Astrocyte (in vitro differentiated cells and primary cell): ENCODE measurements at places on chromosomes 5 and 9.

GRCh38 chr5:80216753-80217596, 38.9 kb downstream of the SERINC5 start:
- no peak for DNase-seq

GRCh38 chr5:76326577-76327302, 76.3 kb upstream of the IQGAP2 start:
- DNase-seq = no peak

DNA sequence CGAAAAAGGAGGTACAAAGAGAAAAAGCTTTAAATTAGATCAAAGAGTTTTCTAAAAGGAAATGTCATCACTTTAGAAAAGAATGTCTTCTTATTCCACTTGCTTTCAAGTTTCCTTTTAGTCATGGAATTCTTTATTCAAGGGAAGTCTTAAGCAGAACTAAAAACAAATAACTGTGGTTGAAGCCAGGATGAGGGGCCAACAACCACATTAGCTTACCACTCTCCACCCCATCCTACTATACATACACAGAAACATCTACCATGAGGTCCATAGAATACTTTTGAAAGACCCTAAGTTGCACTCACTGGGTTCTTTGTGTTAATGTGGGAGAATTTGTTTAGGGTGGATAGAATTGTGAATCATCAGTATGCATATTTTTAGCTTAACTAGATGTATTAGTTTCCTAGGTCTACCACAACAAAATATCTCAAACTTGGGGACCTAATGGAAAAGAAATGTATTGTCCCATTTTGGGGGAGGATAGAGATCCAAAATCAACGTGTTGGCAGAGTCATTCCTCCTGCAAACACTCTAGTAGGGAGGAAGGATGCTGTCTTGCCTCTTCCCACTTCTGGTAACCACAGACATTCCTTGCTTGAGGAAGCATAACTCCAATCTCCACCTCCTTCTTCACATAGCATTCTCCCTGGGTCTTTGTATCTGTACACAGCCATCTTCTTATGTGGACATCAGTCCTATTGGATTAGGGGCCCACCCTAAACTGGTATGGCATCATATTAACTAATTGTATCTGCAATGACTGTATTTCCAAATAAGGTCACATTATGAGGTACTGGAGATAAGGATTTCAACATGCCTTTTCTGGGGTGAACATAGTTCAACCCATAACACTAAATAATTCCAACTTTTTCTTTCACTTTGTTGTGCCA, 239.4 kb downstream of the LURAP1L start:
- DNase-seq = peak; percentile 83

- no peak for DNase-seq
Observed at GRCh38 chr5:170748951-170749471, 34.5 kb upstream of the GABRP start.

- no peak for DNase-seq
Observed at GRCh38 chr5:122701640-122702523, 73.0 kb upstream of the SNX2 start.

DNA sequence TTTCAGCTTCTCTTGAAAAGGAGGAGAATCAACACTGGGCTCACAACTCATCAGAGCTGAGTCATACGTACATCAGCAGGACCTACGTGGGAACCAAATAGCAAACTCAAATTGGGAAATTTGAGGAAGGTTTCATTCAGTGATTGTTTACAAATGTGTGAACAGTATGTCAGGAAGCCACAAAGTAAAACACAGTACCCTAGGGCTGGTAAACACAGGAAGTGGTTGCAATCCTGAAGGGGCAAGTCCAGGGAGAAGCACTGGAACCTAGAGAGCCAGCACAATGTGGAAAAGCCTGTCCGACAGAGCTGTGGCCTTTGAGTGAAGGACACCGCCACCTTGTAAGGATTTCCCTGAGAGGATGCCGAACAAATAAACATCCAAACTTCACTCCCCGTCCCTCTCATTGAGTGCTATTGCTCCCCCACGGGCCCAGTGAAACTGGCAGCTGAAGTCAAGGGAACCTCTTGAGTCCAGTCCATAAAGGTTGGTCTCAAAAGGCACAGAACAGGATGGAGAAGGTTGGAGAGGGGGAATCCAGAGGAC, 26.7 kb upstream of the RICTOR start:
- DNase-seq = peak; percentile 93

- no peak for DNase-seq
Observed at GRCh38 chr9:136861874-136862457, 4.1 kb downstream of the EDF1 start.

DNA sequence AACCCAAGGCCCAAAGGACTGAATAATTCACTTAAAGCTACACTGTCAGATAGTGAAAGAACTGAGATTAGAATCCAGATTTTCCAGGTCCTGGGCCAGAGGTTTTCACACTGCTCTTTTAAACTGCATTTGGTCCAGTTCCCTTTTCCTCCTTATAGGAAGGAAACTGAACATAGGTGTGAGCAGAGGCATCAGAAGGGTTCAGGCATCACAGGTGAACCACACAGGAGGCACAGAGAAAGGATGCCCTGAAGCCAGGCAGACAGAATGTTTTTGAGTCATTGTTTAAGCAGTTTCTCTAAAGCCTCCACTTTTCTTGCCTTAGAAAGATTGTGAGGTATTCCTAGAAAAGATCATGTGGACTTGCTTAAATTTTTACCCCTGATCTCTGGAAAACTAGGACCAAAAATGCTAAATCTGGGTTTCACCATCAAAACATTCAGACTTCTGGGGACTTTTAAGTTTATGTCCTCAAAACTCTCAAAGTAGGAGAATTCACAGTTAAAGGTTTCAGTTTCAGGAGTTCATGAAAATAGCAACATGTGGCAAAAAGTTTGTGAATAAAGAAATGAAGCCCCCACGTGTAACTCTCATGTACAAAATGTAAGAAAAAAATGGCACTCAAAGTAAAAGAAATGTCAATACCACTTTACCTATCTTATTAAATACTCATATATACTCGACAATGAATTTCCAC, 386.1 kb downstream of the NTRK2 start:
- no peak for DNase-seq

GRCh38 chr5:31976169-31976568, 197.9 kb downstream of the GOLPH3 start:
- no peak for DNase-seq

GRCh38 chr9:129068990-129069861, 11.7 kb upstream of the DOLPP1 start:
- no peak for DNase-seq

GRCh38 chr9:14346231-14346791, 32.4 kb upstream of the NFIB start:
- DNase-seq = no peak

DNA sequence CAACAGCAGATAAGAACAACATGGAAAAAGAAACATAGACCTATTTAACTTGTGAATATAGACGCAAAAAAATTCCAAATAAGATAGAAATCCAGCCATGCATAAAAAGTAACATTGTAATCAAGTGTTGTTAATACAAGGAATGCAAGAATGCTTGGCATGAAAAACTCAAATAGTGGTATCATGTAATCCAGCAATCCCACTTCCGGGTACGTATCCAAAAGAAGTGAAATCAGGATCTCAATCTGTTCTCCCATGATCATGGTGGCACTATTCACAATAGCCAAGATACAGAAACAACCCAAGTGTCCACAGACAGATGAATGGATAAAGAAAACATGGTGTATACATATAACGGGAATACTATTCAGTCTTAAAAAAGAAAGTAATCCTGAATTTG, 437.4 kb downstream of the ARHGEF28 start:
- DNase-seq = peak; percentile 47

DNA sequence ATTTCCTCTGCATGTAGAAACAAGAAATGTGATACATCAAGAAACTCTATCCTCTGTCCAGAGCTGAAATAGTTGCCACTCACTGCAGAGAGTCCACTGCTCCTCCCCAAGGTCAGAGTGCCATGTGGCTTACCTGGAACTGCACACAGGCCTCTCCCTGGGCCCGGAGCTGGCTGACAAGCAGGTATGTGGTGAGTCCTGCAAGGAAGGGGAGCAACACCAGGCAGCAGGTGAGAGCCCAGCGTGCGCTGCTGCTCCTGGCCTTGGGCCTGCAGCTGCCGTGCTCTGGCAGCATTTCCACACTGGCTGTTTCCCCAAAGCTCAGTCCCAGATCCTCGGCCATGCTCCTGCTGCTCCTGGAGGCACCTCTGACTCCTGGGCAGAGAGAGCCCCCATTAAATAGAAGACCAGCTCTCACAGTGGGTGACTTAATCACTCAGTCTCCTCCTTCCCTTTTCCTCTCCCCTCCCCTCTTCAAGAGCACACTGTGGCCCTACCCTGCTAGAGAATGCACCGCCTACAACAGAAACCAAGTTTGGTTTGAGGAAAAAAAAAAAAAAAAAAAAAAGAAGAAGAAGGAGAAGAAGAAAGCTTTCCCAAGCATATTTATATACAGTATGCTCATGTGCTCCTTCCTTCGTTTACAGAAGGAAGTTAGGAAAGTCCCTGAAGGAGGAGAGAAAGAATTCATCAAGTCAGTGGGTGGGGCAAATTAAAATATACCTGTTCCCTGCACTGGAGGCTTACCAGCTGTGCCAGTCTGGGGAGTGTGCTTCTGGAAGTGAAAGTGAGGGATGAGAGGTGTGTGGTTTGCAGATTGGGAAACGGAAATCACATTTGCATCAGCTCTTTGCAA, at the start of gene TNFSF15:
TNFSF15 (minus strand) TSS at position 370 of the 856 bp plus-strand sequence; CDS start at position 343, 27 bp downstream.
- peak; percentile 40 for DNase-seq

GRCh38 chr9:117454711-117455110, 39.9 kb upstream of the ASTN2 start:
- no peak for DNase-seq

DNA sequence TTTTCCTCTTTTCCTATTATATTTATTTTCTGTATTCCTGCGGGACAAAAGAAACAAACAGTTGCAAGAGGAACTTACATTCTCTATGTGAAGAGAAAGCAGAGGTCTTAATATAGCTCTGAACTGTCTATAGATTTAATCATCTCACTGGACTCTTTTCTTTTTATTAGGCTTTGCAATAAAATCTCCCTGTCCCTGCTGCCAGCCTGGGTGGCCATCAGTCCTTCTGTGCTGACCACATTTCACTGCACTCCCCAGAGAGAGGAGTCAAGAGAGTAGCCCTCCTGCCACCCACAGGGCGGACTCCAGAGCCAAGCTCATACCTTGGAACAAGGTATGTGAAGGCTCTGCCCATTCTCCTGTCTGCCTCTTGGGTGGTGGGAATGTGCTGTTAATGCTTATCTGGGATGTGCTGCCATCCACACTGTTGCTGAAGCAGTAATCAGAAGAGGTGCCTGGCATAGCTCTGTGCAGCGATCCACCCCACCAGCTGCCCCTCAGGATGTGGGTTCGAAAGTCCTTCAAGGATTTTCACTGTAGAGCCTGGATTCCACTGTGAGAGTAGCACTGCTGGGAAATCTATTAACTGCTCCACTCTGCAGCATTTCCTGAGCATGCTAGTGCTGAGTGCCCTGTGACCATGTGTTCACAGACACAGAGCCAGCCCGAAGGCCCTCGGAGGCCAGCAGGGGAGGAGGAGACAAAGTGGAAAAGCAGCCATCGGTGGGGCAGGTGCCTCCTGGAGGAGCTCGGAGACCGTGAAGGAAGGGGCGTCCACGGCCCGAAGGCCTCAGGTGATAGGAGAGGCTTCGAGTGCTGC, 334.6 kb downstream of the MED10 start:
- DNase-seq = no peak

DNA sequence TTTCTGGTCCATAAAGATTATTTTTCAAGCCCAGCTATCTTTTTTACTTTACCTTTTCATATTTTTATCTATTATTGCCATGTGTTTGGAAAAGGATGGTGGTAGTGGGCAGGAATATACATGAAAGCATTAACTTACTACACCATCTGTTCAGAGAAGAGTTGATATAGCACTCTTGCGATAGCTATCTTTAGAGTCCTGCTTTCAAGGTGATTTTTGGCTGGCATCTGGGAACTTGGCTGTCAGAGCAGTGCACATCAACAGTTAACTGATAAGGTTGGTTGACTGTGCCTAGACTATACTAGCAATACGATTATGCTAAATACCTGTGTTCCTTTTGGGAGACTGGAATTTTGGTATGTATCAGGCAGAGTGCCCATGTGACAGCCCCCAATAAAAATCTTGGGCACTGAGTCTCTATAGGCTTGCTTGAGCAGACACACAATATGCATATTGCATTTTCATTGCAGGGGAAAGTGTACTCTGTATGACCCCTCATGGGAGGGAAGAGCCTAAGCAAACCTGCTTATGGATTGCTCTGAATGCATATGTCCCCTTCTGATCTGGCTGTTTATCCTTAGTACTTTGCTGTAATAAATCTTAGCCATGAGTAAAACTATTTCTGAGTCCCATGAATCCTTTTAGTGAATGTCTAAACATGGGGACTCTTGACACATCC, 227.6 kb upstream of the C9orf72 start:
- no peak for DNase-seq

DNA sequence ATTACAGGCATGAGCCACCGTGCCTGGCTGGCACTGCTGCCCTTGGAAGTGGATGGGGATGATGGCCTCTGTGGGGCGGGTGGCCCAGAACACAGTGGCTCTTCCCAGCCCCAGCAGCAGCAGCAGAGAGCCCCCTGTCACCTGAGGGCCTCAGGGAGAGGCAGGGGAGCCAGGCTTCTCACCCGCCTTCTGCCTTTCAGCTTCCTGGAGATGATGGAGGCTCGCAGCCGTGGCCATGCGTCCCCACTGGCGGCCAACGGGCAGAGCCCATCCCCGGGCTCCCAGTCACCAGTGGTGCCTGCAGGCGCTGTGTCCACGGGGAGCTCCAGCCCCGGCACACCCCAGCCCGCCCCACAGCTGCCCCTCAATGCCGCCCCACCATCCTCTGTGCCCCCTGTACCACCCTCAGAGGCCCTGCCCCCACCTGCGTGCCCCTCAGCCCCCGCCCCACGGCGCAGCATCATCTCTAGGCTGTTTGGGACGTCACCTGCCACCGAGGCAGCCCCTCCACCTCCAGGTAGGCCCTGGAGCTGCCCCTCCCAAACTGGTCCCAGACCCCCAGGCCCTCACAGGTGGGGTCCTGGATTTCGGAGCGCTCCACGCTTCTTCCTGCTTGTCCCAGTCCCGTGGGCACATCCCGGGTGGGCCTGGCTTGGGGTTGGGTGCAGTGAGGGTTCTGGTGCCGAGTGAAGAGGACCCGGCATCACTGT, 5.0 kb upstream of the AJM1 start:
- no peak for DNase-seq

DNA sequence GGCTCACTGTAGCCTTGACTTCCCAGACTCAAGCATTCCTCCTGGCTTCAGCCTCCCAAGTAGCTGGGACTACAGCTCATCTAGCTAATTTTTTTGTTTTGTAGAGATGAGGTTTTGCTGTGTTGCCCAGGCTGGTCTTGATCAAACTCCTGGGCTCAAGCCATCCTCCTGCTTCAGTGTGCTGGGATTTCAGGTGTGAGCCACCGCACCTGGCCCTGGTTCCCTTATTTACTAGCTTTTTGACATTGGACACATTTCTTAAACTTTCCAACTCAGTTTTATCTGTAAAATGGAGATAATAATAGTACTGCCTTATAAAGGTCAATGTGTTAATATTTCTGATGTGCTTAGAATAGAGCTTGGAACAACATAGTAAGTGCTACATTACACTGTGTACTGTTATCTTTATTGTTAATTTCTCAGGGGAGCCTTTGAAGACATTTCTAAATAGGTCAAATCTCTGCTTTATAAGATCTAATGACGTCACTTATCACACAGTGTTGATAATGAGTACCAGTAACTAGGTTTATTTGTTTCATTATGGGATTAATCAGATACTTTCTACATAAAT, 66.7 kb downstream of the KIAA1958 start:
- DNase-seq = no peak

- no peak for DNase-seq
Observed at GRCh38 chr9:35051069-35051967, 21.1 kb downstream of the VCP start.
